ENCODE measurements at places on chromosomes 2 and 18. TPM values are rescaled to one million over a fixed set of nuclear protein-coding genes. Genes with fewer than 3 reads are reported as not detected.

DNA sequence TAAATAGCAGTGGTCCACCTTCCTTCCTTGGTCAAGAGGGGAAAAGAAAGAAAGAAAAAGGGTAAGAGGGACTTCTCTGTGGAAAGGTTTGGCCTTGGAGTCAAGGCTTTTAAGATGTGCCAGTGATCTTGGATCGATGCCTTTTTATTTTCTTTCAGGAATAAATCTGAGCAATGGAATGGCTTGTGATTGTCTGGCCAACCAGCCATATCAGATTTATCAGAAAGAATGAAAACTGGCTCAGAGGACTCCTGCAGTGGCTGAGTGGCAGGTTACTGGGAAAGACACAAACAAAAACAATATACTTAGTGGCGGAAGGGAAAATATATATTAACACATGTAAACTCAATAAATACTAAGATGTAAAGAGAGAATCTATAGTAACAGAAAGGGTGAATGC lies 4.3 kb downstream of the ERBB4 start:
- no peak for DNase-seq

GRCh38 chr2:68790600-68790999 lies 56.0 kb downstream of the ARHGAP25 start:
- DNase-seq: no peak

ARHGAP15 gene
- total RNA-seq: not detected

GRCh38 chr2:54708584-54709335 lies 14.7 kb upstream of the EML6 start:
- DNase-seq: no peak

- DNase-seq: no peak
These were observed 568.4 kb upstream of the GCFC2 start for GRCh38 chr2:76279142-76279541.

GRCh38 chr18:1746131-1746530 lies 825.2 kb downstream of the METTL4 start:
- DNase-seq: no peak

- peak; percentile 29 for DNase-seq
These were observed 851 bp downstream of the EIF2AK3 start for GRCh38 chr2:88626171-88627054.

DNA sequence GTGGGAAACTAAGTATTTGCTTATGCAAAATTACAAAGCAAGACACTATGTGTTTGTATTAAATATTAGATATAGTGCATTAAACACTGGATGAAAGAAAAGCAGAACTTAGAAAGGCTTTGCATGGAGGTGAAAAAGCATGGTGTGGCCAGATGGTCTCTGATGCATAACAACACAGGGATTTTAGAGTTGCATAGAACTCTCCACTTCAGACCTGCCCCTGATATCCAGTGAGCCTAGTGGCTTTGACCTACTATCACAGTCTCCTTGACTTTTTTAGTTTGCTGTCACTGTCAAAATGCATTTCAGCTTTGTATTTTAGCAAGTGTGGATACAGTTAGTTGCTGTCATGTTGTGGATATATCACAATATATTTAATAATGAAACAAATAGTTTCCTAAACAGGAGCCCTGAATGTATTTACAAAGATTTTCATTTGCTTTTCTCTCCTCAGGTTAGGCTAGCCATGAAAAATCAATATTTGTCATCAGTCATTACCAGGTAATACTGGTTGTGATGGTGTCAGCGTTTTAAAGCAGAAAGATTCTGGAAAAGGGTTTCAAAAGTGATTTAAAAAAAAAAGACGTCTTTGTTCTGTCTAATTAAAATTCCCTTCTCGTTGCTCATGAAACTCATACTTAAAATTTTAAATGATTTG lies 5.2 kb downstream of the CSRNP3 start:
- no peak for DNase-seq

POMC gene
- total RNA-seq: 0.83 TPM
